Right lobe of liver (tissue), 6 donors: ENCODE measurements at places on chromosomes 4 and X. TPM values are rescaled to one million over a fixed set of nuclear protein-coding genes. Genes with fewer than 3 reads are reported as not detected.
A peak's percentile ranks its signal among the peaks of the same experiment; 100 is the strongest.

GPR119 gene
- total RNA-seq: not detected

DNA sequence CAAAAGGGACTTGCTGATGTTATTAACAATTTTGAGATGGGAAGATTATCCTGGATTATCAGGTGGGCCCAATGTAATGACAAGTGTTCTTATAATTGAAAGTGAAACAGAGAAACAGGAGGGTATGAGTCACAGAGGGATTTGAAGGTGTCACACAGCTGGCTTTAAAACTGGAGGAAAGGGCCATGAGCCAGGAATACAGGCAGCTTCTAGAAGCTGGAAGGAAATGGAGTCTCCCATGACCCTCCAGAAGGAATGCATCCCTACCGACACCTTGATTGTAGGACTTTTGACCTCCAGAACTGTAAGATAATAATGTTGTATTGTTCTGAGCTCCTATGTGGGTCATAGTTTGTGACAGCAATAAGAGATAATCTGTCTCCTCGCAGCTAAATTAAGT, 98.0 kb upstream of the STIM2 start:
- no peak for DNase-seq

DNA sequence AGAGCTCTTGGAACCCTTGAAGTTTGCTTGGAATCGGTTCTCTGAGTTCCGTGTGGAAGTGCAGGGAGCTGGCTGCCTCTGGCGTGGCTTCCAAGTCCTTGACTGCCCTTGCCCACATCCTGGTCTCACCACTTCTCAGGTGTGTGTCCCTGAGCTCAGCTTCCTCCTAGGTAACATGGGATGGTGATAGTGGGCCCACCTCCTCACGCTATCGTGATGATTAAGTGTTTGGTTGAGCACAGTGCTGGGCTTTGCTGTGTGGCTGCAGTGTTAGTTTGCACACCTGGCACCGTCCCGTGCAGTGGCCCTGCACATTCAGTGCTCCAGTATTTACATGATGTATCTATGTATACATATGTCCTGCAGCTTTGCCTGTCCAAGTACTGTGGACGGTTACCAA, 81.5 kb downstream of the CLDN34 start:
- no peak for DNase-seq

GRCh38 chr4:46484881-46485280, 95.0 kb upstream of the GABRA2 start:
- no peak for DNase-seq

TLR1 gene
- total RNA-seq: 5.1 TPM

SOWAHD gene
- total RNA-seq: 0.56 TPM

- no peak for DNase-seq
Measured at GRCh38 chr4:64584981-64585557, 175.8 kb upstream of the TECRL start.

- no peak for DNase-seq
Measured at GRCh38 chr4:175125410-175126068, 207.4 kb downstream of the ADAM29 start.

GRCh38 chr4:53122280-53123116, 243.4 kb downstream of the SCFD2 start:
- no peak for DNase-seq

- DNase-seq: no peak
Measured at GRCh38 chr4:188372058-188372457, 232.8 kb downstream of the TRIML1 start.

GRCh38 chr4:79272761-79273160, 53.1 kb downstream of the NAA11 start:
- DNase-seq: no peak

- DNase-seq: no peak
Measured at GRCh38 chrX:6446582-6446981, 88.3 kb downstream of the VCX3A start.

JAKMIP1 gene
- total RNA-seq: not detected

GRCh38 chr4:25509646-25510045, 132.6 kb downstream of the ANAPC4 start:
- no peak for DNase-seq

RPL10 gene
- total RNA-seq: 899 TPM

GRCh38 chr4:152981278-152981677, 45.2 kb downstream of the FHDC1 start:
- DNase-seq: no peak

ARL9 gene
- total RNA-seq: not detected

GUCY1B1 gene
- total RNA-seq: 4.1 TPM

GRCh38 chrX:23127586-23127985, 127.8 kb downstream of the DDX53 start:
- DNase-seq: no peak

UGT2B10 gene
- 23.0 TPM for total RNA-seq

DNA sequence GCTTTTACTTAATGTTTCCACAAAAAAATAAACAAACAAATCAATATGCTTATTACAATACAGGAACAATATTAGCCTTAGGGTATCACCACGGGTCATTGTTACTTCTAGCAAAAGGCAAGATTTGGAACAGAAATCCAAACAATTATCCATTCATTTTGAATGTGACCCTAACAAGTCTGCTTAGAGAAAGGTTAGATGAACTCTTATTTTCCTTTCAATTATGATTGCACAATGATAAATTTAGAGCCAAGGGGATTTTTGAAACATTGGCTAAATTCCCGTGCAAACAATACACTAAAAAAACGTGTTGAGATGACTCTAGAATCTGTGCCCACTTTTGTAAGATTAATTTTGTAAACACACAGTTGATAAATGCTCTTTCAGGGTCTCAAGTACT, 474.7 kb downstream of the PCDH7 start:
- no peak for DNase-seq

- no peak for DNase-seq
Measured at GRCh38 chrX:29466456-29466855, 748.9 kb upstream of the MAGEB2 start.

NKX3-2 gene
- total RNA-seq: not detected

CT55 gene
- not detected for total RNA-seq

GRCh38 chr4:80010316-80010715, 62.7 kb downstream of the ANTXR2 start:
- no peak for DNase-seq

GRCh38 chr4:150021483-150021882, 56.8 kb upstream of the DCLK2 start:
- no peak for DNase-seq

SMR3A gene
- total RNA-seq: not detected

CFAP99 gene
- not detected for total RNA-seq

DNA sequence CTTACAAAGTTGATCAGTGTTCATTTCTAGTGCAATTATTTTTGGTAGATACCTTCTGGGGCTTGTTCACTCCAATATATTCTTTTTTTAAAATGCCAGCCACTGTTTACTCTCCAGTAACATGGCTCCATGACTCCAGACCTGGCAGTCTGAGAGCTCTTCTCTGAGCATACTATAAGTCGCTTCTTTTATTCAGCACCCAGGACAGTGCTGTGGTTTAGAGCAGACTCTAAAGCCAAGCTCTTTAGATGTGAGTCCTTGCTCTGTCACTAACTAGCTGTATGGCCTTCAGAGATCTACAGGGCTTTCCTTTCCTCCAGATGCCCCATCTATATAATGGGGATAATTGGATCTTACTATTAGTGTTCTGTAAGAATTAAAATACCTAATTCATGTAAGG, 200.2 kb upstream of the FAM241A start:
- DNase-seq: no peak

FOXR2 gene
- total RNA-seq: not detected

- no peak for DNase-seq
Measured at GRCh38 chr4:3317656-3318211, 24.9 kb downstream of the RGS12 start.

DNA sequence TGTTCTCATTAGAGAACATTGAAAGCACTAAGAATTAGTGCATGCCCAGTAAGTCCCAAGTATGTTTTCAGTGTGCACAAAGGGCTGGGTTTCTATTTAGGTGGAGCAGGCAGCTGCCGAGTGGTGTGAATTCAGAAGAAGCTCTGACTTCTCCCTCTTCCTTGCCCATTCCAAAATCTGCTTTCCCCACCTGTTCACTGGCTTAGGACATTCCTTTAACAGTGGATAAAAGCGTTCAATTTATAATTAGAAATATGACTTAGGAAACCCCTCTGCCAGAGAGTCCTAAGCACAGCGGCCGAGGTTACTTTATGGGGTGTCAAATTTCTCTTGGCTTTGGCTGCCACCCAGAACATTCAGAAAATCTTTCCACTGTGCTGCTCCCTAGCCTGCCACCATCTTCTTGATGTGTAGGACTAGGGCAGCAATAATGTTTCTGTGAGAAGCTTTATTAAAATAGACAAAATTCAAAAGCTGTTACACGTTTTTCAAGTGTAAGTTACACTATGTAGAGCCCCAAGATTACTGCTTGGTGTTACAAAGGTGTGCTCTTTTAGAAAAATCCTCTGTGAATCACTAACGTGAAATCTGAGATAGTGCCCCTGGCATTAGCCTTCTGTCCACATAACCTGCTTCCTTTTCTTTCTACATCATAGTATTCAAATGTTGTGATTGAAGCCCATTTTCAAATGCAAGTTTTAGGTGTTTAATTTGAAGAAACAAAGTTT, 191.6 kb upstream of the ANKRD50 start:
- no peak for DNase-seq

DNA sequence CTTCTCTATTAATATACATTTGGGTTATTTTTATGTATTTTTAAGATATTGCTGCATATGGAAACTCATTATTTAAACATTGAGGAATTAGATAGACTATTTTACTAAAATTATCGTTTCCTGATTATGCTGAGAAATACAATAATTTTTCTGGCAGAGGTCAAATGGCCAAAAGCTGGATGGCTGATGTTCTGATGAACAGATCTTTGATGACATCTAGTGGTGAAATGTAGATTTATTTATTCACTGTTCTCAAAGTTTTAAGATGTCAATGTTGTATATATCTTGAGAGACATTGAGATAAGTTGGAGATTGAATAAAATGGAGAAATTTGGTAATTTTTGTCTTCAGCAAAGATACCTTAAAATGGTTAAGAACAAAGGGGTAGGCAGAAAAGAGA, 96.2 kb downstream of the UGT8 start:
- no peak for DNase-seq

- no peak for DNase-seq
Measured at GRCh38 chr4:172486531-172486930, 673.3 kb downstream of the GALNTL6 start.

ATP8A1 gene
- 1.9 TPM for total RNA-seq

GRCh38 chr4:144174401-144175067, 34.0 kb upstream of the GYPA start:
- DNase-seq: no peak

DNA sequence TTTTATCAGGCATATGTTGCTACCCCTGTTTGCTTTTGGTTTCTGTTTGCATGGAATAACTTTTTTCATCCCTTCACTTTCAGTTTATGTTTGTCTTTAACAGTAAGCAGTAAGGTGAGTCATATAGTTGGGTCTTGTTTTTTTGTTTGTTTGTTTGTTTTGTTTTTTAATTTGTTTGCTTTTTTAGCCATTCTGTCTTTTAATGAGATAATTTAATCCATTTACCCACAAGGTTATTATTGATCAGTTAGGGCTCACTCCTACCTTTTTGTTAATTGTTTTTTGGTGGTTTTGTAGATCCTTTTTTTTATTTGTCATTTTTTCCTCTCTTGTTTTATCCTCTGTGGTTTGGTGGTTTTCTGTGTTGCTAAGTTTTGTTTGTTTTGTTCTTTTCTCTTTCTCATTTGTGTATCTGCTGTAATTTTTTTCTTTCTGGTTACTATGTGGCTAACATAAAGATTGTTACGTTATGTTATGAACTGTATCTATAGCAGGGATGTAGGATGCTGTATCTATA, 379.5 kb upstream of the MAD2L1 start:
- no peak for DNase-seq

DNA sequence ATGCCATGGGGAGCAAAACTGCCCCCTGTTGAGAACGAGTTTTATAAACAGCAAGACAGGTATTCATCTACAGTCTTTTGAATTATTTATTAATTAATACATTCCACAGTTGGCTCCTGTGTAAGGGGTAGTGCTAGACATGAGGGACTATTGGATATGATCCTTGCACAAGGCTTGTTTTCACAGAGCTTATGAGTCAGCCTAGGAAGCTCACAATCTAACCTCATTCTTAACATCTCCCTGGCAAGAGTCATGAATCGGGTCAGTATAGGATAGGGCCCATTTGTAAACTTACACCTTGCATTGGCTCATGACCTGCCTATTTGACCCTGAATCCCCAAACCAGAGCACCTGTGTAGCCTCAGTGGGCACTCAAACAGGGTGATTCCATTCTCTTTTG, 209.1 kb upstream of the HCCS start:
- DNase-seq: no peak

GRCh38 chr4:80806472-80806871, 224.0 kb upstream of the BMP3 start:
- no peak for DNase-seq

DNA sequence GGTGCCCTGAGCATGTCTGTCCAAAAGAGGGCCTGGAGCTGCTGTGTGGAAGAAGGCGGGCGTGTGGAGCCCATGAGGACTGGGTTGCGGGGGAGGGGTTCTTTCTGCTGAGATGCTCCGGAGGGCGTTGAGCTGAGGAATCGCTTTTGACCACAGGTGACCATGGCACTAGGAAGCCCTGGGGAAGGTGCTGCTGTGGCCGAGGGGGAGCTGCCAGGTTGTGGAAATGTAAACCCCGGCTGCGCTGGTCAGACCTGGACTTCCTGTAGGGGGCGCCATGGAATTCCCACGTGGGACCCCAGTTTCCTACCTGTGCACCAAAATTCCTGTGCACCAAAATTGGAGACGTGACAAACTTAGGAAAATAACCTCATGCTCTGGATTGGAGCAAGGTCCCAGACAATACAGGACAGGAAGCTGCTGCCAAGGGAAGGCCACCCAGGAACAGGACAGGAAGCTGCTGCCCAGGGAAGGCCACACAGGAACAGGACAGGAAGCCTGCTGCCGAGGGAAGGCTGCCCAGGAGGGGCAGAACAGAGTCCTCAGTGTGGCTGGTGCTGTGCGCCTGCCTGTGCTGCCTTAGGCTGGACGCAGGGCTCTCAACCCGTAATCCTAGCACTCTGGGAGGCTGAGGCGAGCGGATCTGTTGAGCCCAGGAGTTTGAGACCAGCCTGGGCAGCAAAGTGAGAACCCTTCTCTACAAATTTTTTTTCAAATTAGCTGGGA, 28.4 kb upstream of the UVSSA start:
- peak; percentile 12 for DNase-seq

- no peak for DNase-seq
Measured at GRCh38 chr4:68927165-68927564, 24.4 kb downstream of the UGT2A3 start.

SMIM43 gene
- total RNA-seq: not detected

SEL1L3 gene
- 5.0 TPM for total RNA-seq

- DNase-seq: peak; percentile 42
Measured at GRCh38 chr4:825063-825970, 612 bp downstream of the CPLX1 start.

DNA sequence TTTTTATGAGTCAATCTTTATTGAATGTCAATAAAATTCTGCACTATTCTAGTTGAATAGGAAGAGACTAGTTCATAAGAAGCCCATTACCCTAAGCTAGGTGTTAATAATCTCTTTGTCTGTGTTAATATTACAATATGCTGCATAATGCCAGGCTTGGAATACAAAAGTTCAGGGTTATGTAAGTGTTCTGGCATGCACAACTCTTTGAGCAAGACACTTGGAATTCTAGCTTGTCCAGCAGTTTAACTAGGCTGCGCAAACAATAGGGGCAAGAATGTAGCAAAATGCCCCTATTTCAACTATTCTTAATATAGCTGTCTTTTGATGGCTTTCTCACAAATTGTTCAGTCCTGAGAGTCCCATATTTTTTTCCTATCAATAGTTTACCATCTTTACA, 31.3 kb upstream of the ETNPPL start:
- no peak for DNase-seq

TASL gene
- total RNA-seq: not detected

DUSP9 gene
- 3.9 TPM for total RNA-seq

SLIT2 gene
- total RNA-seq: 0.87 TPM
